ENCODE measurements at places on chromosomes 3 and 15.

GRCh38 chr15:98382139-98382538 lies 266.2 kb upstream of the IGF1R start:
- no peak for DNase-seq

DNA sequence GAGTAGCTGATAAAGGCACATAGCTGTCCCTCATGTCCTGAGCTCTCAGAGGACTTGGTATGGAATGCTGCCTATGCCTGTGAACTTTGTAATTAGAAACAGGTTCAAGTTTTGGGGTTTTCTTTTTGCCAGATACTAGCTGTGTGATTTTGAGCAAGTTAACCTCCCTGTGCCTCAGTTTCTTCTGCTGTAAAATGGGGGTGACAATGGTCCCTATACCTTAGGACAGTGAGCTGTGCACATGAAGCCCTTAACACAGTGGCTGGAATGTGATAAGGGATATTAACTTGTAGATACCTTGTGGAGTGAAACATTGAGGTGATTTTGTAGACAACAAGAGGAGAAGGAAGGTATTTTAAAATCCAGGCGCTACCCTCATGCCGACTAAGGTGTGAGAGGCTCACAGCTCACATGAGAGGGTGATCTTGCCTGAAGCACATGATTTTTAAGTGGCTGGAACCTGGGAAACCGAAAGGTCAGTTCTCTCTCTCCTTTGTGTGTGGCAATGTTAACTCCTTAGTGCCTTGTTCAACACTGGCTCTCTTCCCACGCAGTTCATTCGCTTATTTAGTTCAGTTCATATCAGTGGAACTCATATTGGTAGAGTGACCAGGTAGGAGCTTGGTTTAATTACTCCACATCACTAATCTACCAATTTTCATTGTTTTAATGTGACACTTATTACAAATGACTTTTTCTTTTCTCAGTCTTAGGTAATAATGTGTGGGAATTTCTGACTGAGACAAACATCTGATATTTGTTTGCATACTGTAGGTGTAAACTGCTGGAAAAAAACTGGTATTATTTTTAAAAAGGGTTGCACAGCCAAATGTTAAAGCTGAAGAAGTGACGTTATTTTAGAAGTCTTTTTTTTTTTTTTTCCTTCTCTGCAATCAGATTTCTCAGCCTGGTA lies 236.2 kb downstream of the ITPR1 start:
- no peak for DNase-seq

GRCh38 chr15:73991260-73991659 lies 835 bp downstream of the STOML1 start:
- DNase-seq = no peak

- DNase-seq = no peak
Observed at GRCh38 chr3:97656638-97657037, 107.9 kb upstream of the ARL6 start.

DNA sequence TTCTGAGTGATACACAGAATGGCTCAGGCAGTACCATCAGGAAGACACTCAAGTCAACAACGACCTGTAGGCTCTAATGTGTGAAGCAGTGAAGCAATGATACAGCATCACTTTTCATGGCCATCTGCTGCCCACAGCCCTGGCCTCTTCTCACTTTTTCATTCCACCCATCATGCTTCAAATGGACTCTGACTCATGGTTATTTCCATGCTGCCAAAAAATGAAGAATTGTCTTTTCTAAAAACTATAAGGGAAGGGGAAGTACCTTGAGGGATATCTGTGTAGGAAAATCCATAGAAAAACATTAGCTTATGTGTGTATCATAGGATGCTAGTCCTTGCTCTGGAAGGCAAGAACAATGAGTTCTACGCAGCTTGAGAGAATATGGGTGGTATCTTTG lies 11.5 kb downstream of the HGD start:
- no peak for DNase-seq

DNA sequence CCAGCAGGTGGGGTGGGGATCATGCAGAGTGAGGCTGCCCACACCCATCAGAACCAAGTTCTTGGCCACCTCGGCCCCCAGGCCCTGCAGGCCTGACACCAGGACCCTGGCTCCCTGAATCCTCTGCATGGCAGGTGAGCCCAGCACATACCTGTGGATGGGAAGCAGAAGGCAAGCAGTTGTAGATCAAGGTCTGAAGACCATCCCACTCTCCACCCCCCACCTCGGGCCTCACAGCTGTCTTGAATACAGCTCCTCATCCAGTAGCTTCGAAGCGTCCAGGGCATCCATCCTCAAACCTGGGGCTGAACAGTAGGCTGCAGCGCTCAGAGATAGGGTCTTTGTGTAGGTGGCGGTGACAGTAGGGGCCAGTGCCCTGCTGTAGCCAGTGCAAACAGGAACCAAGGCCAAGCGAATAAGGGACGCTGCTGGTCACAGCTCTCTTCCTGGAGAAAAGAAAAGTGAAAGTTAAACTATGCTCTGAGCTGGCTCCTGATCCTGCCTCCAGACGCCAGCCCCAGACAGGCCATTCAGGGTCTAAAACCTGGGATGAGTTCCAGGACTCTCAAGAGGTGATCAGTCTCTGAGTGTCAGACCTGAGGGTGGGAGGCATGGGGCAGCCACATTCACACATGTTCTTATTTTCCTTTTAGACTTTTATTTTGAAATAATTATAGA lies at the start of gene UBA7:
Gene UBA7, minus strand, starts transcription at position 457 of the 678 bp plus-strand sequence. Its CDS starts 166 bp downstream, at position 291.
- no peak for DNase-seq

DNA sequence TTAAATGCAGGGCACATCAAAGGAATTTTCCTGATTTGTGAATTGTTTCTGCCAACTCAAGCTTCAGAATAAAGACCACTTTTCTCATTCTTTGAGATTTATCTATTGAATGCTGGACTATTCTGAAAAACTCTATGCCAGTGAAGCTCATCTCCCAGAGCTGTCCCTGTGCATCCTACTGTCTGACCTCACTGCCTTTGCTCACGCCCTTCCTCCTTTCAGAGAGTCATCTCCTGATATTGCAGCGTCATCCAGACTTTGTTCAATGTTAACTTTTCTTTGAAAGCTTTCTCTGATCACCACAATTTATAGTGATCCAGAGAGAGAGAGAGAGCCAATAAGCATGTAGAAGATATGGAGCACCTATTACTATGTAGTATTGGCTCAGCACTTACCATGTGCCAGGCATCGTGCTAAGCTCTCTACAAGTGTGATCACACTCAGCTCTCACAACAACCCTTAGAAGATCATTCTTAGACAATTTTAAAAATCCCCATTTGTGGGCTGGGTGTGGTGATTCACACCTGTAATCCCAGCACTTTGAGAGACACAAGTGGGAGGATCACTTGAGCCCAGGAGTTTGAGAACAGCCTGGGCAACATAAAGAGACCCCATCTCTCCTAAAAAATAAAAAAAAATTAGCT lies 30.2 kb upstream of the TLE3 start:
- no peak for DNase-seq

- DNase-seq = no peak
Observed at GRCh38 chr3:159619341-159619885, 369.2 kb upstream of the IL12A start.

- no peak for DNase-seq
Observed at GRCh38 chr3:196554205-196554604, 14.1 kb downstream of the WDR53 start.

DNA sequence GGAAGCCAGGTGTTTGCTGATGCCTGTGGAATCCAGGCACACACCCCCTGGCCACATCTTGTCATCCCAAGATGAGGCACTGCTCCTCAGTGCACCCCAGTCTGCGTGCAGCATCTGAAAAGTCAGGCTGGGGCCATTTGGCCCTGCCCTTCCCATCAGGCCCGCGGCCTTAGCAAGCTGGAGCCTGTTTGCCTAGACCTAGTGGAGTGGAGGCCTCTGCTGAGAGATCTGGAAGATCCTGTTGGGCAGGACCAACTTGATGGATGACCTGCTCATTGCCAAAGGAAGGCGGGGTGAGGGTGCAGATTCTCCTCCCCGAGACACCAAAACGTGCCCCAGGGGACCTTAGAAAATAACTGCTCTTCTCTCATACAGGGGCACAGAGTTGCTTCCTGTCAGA lies 220.2 kb downstream of the SHQ1 start:
- DNase-seq = no peak

GRCh38 chr3:169812332-169813235 lies at the start of the genes LRRC34 and LRRIQ4:
TSS of gene LRRC34 (minus strand) at chr3:169812904. CDS start at chr3:169812548, 356 bp downstream.
TSS of gene LRRIQ4 (plus strand) at chr3:169812870. CDS start at chr3:169821922, 9,052 bp downstream.
- peak; percentile 53 for DNase-seq

- no peak for DNase-seq
Observed at GRCh38 chr3:31364188-31364587, 168.5 kb upstream of the STT3B start.

DNA sequence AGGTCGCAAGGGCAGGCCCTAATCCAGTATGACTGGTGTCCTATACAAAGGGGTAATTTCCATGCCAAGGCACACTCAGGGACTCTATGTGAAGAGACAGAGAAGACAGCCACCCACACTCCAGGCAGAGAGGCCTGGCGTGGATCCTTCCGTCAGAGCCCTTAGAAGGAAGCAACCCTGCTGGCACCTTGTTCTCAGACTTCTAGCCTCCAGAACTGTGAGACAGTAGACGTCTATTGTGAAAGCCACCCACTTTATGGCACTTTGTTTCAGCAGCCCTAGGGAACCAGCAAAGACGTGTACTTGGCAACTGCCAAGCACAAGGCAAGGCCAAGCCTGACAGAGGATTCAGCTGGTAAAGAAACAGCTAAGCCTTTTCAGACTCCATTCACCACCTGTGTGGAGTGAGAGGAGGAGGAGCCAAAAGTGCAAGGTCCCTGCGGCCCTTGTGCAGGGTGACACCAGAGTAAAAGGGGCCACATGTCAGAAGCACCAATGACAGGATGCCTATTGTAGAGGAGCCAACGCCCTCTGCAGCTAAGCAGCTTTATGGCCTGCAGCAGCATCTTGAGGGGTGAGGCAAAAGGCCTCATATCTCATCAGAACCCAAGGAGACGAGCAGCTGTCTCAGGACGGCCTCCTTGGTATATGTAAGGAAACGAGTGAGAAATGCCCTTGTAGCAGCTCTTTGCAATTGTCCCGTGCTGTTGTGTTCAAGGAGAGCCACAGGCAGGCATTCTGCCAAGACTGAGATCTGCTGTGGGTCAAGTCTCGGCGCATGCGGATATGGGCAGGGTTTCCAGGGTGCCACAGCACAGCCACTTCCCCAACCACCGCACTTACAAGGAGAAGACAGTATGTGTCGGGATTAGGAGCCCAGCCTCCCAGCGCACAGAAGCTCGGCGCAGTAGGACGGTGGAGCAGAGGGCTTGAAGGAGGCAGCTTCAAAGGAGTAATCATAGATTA lies 121.5 kb upstream of the LIPC start:
- DNase-seq = no peak

GRCh38 chr15:69476704-69477473 lies 24.3 kb downstream of the RPLP1 start:
- no peak for DNase-seq

- DNase-seq = no peak
Observed at GRCh38 chr3:149969110-149969939, 1.4 kb downstream of the PFN2 start.

- DNase-seq = no peak
Observed at GRCh38 chr15:67126551-67127330, 61.3 kb downstream of the SMAD3 start.

- no peak for DNase-seq
Observed at GRCh38 chr15:31304751-31305365, 21.8 kb upstream of the KLF13 start.

DNA sequence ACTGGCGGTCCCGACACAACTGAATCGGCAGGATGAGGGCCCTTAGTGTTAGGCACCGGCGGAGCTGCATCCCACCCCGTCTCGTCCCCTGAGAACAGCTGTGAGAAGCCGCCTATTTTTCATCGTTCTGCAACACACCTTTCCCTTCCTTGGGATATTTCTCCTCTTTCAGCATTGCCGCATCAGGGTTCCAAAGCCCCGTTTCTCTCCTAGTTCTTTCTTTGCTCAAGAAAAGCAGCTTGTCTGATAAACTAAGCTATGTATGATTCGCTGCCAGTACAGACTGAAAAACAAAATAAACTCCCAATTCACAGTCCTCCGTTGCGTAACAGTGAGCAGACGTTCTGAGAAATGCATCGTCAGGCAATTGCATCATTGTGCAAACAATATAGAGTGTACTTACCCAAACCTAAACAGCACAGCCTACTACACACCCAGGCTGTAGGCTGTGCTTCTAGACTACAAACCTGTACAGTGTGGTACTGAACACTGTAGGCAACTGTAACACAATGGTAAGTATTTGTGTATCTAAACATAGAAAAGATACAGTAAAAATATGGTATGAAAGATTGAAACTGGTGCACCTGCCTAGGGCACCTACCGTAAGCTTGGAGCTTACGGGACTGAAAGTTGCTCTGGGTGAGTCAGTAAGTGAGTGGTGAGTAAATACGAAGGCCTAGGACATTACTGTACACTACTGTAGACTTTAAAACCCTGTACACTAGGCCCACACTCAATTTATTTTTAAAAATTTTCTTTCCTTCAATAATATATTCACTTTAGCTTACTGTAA lies 8.9 kb upstream of the ADAMTS17 start:
- DNase-seq = no peak

- no peak for DNase-seq
Observed at GRCh38 chr3:29414468-29415224, 133.8 kb downstream of the RBMS3 start.

DNA sequence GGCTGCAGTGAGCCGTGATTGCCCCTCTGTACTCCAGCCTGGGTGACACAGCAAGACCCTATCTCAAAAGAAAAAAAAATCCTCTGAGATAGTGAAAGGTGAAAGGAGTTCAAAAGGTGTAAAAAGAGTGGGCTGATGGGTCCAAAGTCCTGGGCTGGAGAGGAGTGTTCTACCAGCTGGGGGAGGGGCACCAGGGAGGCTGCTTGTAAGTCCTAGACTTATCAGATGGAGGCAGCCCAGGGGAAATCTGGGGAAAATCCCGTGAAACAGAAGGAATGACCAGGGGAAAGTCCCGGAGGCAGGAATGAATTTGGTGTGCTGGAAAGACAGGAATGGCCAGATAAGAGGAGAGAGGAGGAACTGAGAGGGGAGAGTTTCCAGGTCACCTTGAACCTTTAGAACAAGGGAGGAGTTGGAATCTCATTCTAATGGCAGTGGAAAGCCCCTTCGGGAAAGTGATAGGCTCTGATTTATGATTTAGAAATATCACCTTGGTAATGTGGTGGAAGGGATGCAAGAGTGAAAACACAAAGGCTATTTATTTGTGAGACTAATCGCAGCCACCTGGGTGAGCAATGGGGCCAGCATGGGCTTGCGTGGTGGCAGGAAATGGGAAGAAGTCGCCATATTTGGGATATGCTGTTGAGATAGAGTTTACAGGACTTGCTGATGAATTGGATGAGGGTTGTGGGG lies 23.4 kb upstream of the PPP4R2 start:
- no peak for DNase-seq

DNA sequence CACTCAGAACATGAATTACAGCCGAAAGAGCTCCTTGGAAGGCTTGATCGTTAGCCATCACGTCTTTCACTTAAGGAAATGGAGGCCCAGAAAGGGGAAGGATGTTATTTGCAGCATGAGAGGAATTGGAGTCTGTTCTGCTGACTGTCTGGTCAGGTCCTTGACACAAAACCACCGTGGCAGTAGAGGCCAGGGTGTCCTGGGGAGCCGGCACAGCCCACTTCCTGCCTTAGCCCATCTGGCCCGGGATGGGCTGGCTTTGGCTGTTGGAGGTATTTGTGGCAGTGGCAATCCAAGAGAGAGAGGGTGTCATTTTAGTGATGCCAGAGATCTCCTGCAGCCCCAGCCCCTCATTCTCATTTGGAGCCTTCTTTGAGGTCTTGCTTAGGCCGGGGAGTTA lies 37.4 kb downstream of the ST6GAL1 start:
- no peak for DNase-seq

GRCh38 chr3:11136830-11137626 lies 17.3 kb upstream of the HRH1 start:
- DNase-seq = no peak

- DNase-seq = no peak
Observed at GRCh38 chr3:24682141-24682547, 187.5 kb upstream of the THRB start.
